ENCODE measurements at places on chromosomes 2 and 18.

DNA sequence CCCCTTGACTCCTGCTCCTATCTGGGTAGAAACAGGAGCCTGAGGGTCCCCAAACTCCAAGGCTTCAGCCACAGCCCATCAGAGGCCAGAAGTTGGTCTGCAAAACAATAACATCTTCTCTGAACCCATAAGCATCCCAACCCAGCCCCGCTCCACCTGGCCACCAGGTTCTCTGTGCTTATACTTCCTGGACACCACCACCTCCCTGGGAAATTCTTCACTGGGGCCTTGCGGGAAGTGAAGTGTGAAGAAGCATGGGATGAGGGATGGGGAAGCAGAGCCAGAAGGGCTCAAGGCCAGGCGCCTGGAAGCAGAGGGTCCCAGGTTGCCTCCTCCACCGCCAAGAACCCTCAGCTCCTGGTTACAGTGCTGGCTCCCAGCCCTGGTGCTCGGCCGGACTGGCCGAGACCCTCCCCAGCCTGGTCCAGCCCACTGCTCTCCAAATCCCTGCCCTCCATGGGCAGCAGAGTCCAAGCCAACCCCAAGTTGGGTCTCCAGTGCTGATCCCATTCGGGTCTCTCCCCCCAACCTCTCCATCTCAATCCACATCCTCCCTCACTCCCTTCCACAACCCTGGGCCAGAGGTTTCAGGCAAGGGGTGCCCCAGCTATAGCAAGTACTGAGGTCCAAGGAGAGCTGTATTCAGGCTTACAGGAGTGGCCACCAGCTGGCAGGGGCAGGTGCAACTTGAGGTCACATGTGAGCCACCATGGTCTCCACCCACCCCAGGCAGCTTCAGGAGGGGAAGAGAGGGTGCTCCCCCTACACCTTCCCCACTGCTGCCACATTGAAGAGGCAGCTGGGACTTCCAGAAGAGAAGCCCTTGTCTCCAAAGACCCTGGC lies 60.7 kb downstream of the TNS1 start:
- DNase-seq: no peak

DNA sequence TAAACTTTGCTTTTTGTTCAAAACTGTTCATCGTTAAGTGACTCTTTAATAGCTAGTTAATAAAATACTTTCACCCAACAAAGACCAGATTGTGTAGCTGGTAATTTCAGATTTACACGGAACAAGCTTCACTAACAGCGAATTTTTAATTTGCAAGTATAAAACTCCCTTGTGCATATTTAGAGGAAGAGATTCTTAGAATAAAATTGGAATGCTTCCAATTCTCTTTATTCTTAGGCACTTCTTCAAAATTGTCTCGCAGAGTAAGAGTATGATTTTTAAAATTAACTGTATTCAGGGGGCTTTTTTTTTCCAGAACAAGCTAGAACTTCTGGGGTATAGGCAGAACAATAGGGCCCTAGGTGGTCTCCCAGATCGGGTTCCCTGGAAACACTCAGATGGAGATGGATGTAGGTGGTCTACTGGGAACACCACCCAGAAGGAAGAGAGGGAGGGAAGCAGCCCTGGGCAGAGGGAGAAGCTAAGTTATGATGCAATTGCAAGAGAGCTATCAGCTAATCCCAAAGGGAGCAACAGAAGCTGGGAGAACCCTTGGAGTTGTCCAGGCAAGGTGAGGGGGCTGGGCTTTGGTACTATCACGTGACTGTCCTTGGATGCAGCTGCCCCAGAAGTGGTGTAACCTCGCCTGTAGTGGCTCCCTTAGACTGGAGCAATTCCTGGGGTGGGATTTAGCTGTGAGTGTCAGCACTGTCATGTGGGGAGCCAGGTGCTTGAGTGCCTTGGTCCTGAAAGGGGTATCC lies 151.7 kb upstream of the ASB18 start:
- no peak for DNase-seq

DNA sequence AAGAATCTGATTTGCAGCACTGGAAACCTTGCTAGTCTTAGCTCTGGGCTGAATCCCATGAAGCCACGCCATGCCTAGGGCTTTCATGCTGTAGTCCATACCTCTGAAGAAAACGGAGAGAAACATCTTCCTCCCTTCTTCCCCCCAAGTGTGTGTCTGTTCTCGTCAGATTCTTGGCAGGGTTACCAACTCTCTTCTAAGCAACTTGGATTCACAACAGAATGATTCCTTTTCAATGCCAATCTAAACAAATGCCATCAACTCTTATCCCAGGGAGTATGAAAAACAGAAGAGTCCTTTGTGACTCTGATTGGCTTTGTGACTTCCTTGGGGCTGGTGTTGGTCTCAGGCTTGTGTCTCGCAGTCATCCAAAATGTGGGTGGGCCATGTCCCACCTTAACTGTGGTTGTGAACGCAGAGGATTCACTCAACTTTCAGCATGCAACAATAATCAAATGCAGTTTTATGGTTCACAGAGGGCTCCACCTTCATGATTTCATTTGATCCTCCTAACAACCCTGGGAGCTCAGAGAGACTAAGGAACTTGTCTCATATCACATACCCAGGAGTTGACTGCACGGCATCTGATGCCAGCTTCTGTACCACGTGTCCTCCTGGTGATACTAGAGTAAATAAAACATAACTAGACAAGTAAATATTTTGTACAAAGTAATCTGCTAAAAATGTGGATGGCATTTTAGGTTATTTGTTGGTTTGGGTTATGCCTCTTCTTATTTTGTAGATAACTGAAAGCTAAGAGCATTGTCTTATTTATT lies 186.0 kb upstream of the TNP1 start:
- no peak for DNase-seq

GRCh38 chr2:234137400-234138014 lies 87.0 kb downstream of the SPP2 start:
- peak; percentile 17 for DNase-seq

DNA sequence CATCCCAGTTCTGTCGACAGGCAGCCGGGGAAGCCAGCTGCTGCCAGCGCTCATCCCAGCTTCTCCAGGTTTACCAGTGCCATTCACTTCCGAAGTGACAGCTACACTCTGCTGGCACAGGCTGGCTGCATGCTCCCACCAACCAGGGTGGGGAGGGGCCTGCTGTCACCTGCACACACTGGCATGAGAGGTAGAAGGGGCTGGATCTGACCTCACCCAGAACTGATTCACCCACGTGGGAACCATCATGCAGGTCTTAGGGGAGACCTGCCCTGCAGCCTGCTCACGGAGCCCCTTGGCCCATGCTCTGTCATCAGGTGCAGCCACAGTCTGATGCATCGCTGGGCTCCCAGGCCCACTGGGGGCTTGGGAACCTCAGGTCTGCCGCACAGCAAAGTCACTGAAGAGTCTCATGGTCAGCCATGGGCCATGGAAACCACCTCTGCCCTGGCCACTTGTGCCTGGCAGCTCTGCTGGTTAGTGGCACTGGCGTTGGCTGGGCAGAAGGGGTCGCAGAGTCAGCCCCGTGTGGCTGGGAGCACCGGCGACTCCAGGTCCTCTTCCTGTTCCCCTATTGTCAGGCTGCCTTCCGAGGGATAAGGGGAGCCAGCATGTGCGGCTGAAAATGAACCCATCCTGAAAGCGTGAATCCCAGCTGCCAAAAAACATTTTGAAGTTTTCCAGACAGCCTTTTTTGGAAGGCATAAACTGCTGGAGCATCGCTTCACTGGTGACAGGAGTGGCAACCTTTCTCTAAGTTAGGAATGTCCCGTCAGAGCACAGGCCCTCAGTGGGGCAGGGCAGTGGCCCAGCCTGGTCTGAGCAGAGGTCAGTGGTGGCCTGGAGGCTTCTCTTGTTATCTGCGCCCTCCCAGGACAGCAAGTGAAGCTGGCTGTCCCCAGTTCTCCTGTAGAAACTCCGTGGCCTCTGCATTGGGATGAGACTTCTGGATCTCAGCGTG lies 157.8 kb downstream of the SEPTIN10 start:
- no peak for DNase-seq

DNA sequence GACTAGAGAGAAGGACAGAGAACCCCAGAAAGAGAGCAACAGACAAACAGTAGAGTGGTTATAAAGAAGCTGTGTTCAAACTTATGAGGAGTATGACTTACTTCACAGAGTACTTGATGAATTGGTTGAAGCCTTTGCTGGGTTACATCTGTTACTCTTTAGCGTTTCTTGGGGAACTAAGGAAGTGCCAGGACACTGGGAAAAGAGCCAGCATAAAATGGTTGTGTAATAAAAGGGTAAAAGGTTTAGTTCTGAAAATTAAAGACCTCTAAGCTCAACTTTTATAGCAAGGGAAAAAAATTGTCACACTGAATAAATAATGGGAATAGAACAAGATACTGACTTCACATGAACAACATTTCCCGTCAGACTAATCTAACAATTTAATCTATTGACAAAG lies 17.0 kb upstream of the STAT4 start:
- DNase-seq: no peak
